ENCODE measurements at places on chromosomes 13 and 19. TPM values are rescaled to one million over a fixed set of nuclear protein-coding genes. Genes with fewer than 3 reads are reported as not detected.
A peak's percentile ranks its signal among the peaks of the same experiment; 100 is the strongest.

DNA sequence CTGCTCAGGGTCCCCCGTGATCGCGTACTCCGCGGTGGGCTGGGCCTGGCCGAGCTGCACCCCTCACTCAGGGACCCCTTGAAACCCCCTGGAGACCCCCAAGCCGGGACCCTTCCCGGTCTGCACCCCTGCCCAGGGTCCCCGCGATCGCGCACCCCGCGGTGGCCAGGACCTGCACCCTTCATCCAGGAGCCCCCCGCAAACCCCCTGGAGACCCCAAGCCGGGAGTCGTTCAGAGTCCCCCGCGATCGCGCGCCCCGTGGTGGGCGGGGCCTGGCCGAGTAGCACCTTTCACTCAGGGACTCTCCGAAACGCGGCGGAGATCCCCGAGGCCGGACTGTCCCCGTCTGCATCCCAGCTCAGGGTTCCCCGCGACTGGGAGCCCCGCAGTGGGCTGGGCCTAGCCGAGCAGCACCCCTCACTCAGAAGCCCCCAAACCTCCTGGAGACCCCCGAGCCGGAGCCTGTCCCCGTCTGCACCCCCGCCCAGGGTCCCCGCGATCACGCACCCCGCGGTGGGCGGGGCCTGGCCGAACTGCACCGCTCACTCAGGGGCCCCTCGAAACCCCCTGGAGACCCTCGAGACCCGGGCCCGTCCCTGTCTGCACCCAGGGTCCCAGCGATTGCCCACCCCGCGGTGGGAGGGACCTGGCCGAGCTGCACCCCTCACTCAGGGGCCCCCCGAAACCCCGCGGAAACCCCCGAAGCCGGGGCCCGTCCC, 748 bp downstream of the LMNB2 start:
- peaks cover 6% of the 10 kb centered on the region for H3K4me1 ChIP-seq
- peak overlapping the region; percentile 87 for H3K4me3 ChIP-seq
- H3K27me3 ChIP-seq, result no peaks in the 10 kb centered on the region
- DNase-seq, result peak; percentile 74

DNA sequence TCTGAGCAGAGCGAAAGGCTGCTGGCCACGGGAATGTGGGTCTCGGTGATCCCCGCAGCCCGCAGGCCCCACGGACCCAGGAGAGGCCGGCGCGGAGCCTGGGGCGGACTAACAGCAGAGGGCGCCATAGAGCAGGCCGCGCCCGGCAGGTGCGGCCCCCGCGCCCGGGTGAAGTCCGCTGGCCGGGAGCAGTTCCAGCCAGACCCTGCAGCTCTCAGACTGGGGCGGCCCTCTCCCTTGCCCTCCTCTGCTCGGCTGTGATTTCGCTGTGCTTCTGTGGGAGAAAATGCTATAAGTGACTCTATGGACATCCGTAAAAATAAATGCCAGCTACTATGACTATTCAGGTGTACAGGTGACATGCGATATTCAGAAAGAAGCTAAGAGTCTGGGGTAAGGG, 37.7 kb downstream of the GSX1 start:
- H3K36me3 ChIP-seq, result no peaks in the 10 kb centered on the region
- H3K27ac ChIP-seq, result no peak overlapping the region
- H3K4me1 ChIP-seq, result no peaks in the 10 kb centered on the region
- H3K27me3 ChIP-seq, result peaks cover 52% of the 10 kb centered on the region
- peak; percentile 81 for DNase-seq

- H3K27me3 ChIP-seq, result no peaks in the 10 kb centered on the region
- H3K36me3 ChIP-seq, result peaks cover 23% of the 10 kb centered on the region
- peak overlapping the region; percentile 53 for H3K4me3 ChIP-seq
- peaks cover 42% of the 10 kb centered on the region for H3K4me1 ChIP-seq
- no peak overlapping the region for H3K27ac ChIP-seq
Measured at GRCh38 chr13:109778102-109778542, 8.3 kb downstream of the IRS2 start.

DNA sequence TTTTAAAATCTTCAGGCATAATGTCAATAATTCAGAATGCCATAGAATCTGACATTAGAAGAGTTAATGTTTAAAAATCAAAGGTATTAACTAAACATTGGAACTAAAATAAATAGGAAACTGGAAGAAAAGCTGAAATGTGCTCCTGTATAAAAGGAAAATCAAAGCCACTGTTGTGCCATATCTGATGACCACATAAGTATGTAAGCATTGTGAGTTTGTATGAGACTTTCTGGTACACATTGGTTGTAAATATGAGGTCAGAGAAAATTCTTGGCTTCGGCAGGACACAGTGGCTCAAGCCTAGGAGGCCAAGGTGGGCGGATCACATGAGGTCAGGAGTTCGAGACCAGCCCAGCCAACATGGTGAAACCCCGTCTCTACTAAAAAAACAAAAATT, 48.3 kb upstream of the INTS6 start:
- no peak for DNase-seq
- no peak overlapping the region for H3K27ac ChIP-seq
- H3K4me3 ChIP-seq, result no peak overlapping the region
- H3K4me1 ChIP-seq, result no peaks in the 10 kb centered on the region
- H3K36me3 ChIP-seq, result no peaks in the 10 kb centered on the region
- no peaks in the 10 kb centered on the region for H3K27me3 ChIP-seq

GRCh38 chr13:91134803-91135184, 212.7 kb upstream of the MIR17HG start:
- H3K27ac ChIP-seq, result no peak overlapping the region
- H3K36me3 ChIP-seq, result no peaks in the 10 kb centered on the region
- no peaks in the 10 kb centered on the region for H3K4me1 ChIP-seq
- no peak for DNase-seq
- no peaks in the 10 kb centered on the region for H3K27me3 ChIP-seq

- no peaks in the 10 kb centered on the region for H3K4me1 ChIP-seq
- no peaks in the 10 kb centered on the region for H3K36me3 ChIP-seq
- H3K4me3 ChIP-seq, result no peak overlapping the region
- no peak for DNase-seq
- peaks cover 22% of the 10 kb centered on the region for H3K27me3 ChIP-seq
Measured at GRCh38 chr19:30249911-30250310, 122.3 kb upstream of the ZNF536 start.

GRCh38 chr13:114219392-114219791, 15.3 kb upstream of the CDC16 start:
- H3K36me3 ChIP-seq, result no peaks in the 10 kb centered on the region
- no peaks in the 10 kb centered on the region for H3K27me3 ChIP-seq
- H3K4me1 ChIP-seq, result peaks cover 7% of the 10 kb centered on the region
- no peak overlapping the region for H3K27ac ChIP-seq
- no peak overlapping the region for H3K4me3 ChIP-seq

GRCh38 chr13:113758651-113759524, at the start of gene TMEM255B:
TSS of gene TMEM255B (plus strand) at chr13:113759226. CDS start at chr13:113759270, 44 bp downstream.
- peak within 1 kb of the TSS; percentile 83 for H3K27ac ChIP-seq
- no peaks in the 10 kb centered on the region for H3K36me3 ChIP-seq
- H3K4me1 ChIP-seq, result peaks cover 13% of the 10 kb centered on the region
- H3K4me3 ChIP-seq, result peak within 1 kb of the TSS; percentile 79

GRCh38 chr13:76160961-76161925, 525.1 kb downstream of the LMO7 start:
- H3K4me1 ChIP-seq, result no peaks in the 10 kb centered on the region
- H3K36me3 ChIP-seq, result no peaks in the 10 kb centered on the region
- DNase-seq, result no peak
- no peak overlapping the region for H3K4me3 ChIP-seq
- H3K27ac ChIP-seq, result no peak overlapping the region
- no peaks in the 10 kb centered on the region for H3K27me3 ChIP-seq

GRCh38 chr13:47548294-47548840, 452.7 kb downstream of the SUCLA2 start:
- H3K4me3 ChIP-seq, result no peak overlapping the region
- no peaks in the 10 kb centered on the region for H3K36me3 ChIP-seq
- H3K27ac ChIP-seq, result no peak overlapping the region
- H3K27me3 ChIP-seq, result no peaks in the 10 kb centered on the region

DNA sequence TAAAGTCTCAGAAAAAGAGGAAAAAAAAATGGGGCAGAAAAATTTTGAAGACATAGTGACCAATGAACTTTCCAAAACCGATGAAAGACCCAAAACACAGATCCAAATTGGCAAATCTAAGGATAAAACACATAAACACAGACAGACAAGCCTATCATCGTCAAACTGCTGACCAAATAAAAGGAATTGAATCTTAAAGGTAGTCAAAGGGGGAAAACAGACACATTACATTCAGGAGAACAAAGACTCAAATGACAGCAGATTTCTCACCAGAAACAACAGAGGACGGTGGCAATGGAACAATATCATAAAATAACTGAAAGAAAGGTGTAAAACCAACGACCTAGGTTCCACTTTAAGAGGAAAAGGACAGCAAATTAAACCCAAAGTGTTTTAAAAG, 10.2 kb downstream of the RBM26 start:
- no peaks in the 10 kb centered on the region for H3K36me3 ChIP-seq
- H3K27ac ChIP-seq, result no peak overlapping the region
- H3K4me1 ChIP-seq, result peaks cover 17% of the 10 kb centered on the region
- no peaks in the 10 kb centered on the region for H3K27me3 ChIP-seq
- no peak overlapping the region for H3K4me3 ChIP-seq
- DNase-seq, result no peak

- no peak overlapping the region for H3K4me3 ChIP-seq
- no peak for DNase-seq
- no peak overlapping the region for H3K27ac ChIP-seq
- H3K4me1 ChIP-seq, result peaks cover 7% of the 10 kb centered on the region
- H3K27me3 ChIP-seq, result no peaks in the 10 kb centered on the region
Measured at GRCh38 chr19:14107581-14108461, 9.7 kb downstream of the PRKACA start.

Gene ZNF546
- total RNA-seq, result 6.7 TPM

Gene OR7A5
- not detected for total RNA-seq

Gene THAP8
- total RNA-seq, result 5.2 TPM

Gene CACNG6
- not detected for total RNA-seq

Gene TMEM38A
- 5.1 TPM for total RNA-seq

Gene ADGRE2
- 17.0 TPM for total RNA-seq

Gene AZU1
- total RNA-seq, result 0.75 TPM

Gene LILRA1
- 4.7 TPM for total RNA-seq
